ENCODE measurements at places on chromosomes 11 and 22.

- DNase-seq = peak; percentile 77
Observed at GRCh38 chr11:100575860-100576717, 111.0 kb upstream of the ARHGAP42 start.

DNA sequence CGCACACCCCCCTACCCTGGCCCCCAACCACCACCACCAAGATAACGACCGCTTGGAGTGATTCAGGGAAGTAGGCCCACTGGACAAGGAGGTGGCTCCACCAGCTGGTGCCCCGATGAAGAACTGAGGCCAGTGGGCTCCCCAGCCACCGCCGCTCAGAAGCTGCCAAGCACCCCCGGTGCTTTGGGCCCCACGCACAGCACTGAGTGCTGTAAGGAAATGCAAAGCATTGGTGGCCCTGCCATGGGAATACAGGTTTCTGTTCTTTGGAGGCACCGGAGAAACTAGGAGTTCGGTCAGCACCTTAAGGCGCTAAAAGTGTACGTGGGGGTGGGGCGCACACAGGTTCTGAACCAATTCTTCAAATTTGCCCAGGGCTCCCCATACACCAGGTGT lies 664 bp upstream of the PRSS23 start:
- DNase-seq = peak; percentile 18

- DNase-seq = no peak
Observed at GRCh38 chr11:64928957-64929356, 4.5 kb downstream of the PPP2R5B start.

- DNase-seq = peak; percentile 13
Observed at GRCh38 chr11:106917973-106918372, 100.3 kb downstream of the GUCY1A2 start.

- no peak for DNase-seq
Observed at GRCh38 chr22:23684026-23684425, 6.8 kb upstream of the RGL4 start.

DNA sequence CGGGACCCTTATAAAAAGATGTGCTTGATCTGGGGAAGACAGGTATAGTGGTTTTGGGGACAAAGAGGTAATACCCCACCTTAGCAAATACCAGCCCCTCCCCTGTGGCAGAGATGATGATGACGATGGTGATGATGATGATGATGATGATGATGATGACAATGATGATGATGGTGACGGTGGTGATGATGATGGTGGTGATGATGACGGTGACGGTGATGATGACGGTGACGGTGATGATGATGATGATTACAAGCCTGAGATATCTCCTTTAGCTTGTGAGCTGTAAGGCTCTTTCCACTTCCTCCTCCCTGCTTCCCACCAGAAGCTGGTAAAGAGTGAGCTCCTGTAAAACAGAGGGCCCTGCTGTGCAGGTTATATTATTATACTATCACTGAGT lies 89.5 kb upstream of the TMEM45B start:
- DNase-seq = no peak

DNA sequence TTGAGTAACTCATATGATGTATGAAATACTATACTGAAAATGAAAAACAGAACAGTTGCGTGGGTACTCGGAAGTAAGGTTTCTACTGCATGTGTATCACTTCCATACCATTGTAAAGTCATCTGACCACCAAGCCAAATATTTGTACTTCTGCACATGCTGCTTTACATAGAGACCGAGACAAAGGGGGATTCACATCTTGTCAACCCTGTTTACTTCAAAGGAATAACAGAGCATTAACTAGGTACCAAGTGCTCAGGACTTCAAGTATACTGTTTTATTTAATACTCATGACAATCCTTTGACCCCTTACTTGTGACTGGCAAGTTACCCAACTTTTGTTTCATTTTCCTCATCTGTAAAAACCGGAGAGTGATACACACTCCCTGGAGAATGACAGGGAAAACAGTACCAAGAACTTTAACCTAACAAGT lies 9.9 kb downstream of the MAPK1 start:
- no peak for DNase-seq

DNA sequence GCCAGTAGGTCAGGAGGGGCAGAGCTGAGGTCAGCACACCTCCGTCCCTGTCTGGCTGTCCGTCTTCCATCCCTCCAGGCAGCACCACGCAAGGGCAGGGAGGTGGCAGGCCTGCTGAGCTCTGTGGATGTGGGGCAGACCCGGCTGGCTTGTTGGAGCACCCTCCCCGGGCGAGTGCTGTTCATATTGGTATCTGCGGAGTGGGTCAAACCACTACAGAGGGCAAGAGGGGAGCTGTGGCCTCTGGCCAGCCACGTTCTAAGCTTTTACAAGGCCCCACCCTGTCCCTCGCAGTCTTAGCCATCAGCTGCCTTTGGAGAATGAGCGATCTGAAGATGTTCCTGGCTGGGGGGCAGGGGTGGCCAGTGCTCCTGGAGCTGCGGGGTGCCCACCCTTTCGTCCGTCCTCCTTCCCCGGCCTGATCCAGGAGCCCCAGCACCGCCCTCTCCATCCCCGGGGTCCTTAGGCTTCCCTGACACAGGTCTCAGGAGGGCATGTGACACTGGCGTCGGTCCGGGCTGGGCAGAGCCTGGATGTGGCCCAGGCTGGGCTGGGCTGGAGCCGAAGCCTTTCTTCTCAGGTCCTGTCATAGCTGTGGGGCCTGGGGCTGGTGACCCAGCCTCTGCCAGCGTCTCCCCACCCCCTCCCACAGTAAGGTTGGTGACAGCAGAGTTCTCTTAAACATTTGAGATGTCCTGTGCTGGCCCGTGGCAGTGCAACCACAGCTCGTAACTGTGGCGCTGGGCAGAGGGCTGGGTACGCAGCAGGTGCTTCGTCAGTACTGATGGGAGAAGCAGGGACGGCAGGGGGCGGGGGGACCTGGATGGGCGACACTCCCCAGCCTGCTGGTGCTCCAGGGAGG lies 31.7 kb upstream of the GRAMD4 start:
- no peak for DNase-seq

GRCh38 chr11:23884341-23884740 lies 612.5 kb upstream of the LUZP2 start:
- no peak for DNase-seq

- peak; percentile 39 for DNase-seq
Observed at GRCh38 chr11:101428918-101429317, 154.9 kb downstream of the TRPC6 start.

- DNase-seq = peak; percentile 41
Observed at GRCh38 chr11:84714316-84714780, 912.8 kb downstream of the DLG2 start.

DNA sequence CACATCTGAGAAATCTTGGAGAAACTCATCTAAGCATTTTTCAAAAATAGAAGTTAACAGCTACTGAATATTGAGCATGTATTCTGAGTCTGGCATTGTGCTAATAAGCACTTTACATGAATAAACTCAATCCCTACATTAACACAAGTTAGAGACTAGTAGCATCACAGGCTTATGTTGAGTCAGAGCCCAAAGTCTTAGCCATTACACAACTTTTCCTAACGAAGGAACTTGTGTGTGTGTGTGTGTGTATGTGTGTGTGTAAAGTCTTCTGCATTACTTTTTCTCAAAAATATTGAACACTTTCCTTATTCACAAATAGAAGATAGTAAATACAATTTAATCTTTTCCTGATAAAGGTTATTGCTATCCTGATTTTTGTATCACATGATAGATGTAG lies 8.7 kb upstream of the CLPB start:
- peak; percentile 56 for DNase-seq

- DNase-seq = no peak
Observed at GRCh38 chr11:1483445-1483961, 3.1 kb downstream of the MOB2 start.

DNA sequence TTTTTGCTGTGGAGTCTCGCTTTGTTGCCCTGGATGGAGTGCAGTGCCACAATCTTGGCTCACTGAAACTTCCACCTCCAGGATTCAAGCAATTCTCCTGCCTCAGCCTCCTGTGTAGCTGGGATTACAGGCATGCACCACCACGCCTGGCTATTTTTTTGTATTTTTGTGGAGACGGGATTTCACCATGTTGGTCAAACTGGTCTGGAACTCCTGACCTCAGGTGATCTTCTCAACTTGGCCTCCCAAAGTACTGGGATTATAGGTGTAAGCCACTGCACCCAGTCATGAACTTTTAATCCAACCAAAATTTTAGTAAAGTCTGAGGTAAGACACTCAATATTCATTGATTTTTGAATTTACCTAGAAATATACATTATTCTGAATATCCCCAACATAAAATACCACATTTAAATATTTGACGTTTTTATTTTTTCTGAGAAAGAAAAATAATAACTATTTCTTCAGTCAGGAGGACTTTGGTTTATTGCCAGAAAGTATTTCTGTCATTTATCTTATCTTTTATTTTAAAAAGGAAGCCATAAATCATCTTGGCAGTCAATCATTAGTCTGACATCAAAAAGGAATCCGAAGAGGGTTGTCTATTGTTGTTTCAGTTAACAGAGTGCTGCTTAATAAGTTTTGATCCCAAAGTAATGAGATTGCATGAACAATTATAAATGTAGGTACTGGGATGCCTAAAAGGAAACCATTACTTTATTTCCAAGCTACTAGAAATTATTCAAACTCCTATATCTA lies 102.2 kb upstream of the GRIA4 start:
- no peak for DNase-seq

GRCh38 chr11:44221456-44221855 lies 88.5 kb downstream of the ALX4 start:
- DNase-seq = no peak

GRCh38 chr11:2077061-2077802 lies 62.0 kb downstream of the IGF2 start:
- DNase-seq = peak; percentile 47

DNA sequence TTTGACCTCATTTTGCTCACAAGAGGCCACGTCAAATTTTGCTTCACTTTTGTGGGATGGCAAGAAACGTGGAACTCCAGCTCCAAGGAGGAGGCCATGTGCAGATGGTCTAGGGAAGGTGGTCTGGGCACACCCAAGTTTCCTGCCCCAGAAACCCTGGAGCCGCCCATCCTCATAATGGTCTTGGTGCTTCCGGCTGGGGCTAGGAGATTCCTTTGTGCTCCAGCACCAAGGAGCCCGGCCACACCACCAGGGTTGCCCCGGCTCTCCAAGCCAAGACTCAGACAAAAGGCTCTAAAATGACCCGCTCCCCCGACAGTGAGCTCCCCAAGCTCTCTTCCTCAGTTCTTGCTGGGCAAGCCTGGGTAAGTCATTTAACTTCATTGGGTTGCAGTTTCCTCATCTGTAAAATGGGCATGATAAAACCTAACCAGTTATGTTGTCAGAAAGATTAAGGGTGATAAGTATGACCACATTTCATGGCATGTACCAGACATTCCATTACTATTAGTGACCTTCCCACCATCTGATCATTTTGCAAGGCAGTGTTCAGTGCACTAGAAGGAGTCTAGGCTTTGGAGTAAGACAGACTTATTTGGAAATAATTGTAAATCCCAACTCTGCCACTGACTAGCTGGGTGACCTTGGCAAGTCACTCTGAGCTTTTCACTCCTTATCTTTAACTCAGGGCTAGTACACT lies 23.3 kb downstream of the DKK3 start:
- peak; percentile 77 for DNase-seq

DNA sequence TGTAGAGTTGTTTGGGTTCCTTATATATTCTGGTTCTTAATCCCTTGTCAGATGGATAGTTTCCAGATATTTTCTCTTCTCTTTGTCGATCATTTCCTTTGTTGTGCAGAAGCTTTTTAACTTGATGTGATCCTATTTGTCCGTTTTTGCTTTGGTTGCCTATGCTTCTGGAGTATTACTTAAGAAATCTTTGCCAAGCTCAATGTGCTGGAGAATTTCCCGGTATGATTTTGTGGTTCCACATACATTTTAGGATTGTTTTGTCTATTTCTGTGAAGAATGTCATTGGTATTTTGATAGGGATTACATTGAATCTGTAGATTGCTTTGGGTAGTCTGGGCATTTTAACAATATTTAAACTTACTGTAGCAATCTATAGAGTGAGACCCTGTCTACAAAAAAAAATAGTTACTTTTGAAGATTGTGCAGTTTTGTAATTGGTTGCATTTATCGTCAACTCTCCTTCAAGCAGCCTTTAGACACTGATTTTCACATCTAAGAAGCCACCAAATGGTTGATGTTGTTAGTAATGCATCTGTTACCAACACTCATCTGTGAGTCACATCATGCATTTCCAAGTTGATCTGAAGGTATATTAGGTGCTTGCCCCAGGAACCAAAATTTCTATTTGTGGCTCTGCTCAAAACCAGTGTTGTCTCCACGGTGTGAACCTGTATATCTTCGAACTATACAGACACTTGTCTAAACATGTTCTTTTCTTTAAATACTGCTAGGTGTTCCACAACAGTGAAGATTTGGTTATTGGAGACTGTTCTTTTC lies 21.4 kb downstream of the XRCC6 start:
- no peak for DNase-seq

DNA sequence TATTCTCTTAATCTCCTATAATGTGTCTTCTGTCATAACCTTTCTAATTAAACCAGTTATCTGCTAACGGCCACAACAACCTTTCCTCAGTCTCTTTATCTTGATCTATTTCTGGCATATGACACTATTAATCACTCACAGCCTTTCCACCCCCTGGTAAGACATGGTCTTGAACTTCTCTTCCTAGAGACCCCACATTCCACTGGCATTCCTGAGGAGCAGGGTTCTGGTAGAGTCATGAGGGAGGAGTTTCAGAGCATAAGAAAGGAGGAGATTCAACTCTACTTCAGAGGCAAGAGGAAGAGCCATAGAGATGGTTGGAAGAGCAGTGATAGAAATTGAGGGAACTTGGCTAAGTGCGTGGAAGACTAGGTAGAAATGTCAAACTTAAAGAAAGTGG lies 325.6 kb downstream of the BLID start:
- no peak for DNase-seq

GRCh38 chr11:13465909-13466371 lies 2.9 kb upstream of the BTBD10 start:
- DNase-seq = peak; percentile 71

DNA sequence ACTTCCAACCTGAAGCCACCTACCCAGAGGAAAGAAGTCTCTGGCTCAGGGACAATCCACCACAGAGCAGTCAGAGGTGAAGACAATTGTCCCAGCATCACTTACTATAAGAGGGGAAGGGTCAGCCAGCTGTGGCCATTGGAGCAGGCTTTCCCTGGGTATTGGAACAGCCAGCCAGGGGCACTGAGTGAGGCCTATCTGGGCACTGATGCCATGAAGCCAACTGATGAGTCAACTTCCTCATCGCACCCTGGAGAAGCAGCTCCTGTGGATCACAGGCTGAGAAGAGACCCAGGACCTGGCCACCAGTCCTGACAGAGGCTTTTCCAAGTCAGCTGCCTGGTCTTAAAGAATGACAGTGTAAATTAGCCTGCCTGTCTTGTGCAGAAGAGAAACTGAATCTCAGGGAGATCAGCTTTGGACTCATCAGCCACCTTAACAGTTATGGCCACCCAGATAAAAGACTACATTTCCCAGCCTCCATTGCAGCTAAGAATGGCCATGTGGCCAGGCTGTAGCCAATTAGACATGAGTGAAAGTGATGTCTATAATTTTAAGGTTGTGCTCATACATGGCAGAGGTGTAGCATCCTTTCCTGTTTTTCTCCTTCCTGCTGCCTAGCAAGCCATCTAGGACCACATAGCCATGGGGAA lies 19.0 kb downstream of the CHST1 start:
- DNase-seq = peak; percentile 45

GRCh38 chr11:75413864-75414263 lies 14.5 kb downstream of the RPS3 start:
- DNase-seq = no peak

GRCh38 chr11:76102802-76103201 lies 103.5 kb downstream of the WNT11 start:
- DNase-seq = peak; percentile 69

- DNase-seq = no peak
Observed at GRCh38 chr11:16204261-16204660, 152.1 kb downstream of the SOX6 start.

All from fibroblast of pulmonary artery (primary cell).